ENCODE measurements at places on chromosomes 2 and 18.

DNA sequence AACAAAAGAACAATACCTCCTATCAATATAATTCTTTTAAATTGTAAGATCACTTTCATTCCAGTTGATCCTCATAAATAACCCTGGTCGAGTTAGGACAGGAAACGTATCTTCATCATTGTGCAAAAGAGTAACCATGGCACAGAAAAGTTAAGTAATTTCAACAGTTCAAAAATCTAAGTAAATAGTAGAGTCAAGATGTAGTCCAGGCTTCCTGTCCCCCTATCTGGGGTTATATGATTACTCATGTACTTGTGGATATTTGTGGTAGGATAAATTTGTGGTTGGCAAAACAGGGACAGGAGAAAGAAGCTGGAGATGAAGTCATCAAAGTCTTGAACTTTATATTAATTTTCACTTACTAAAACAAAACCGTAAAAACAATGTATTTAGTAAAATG lies 772.6 kb downstream of the TSN start:
- no peak for DNase-seq

- no peak for DNase-seq
These were observed 9.8 kb downstream of the RAB12 start for GRCh38 chr18:8619041-8619440.

- no peak for DNase-seq
These were observed 24.7 kb upstream of the AGAP1 start for GRCh38 chr2:235468978-235469655.

GRCh38 chr2:8002765-8003393 lies 679.0 kb upstream of the ID2 start:
- no peak for DNase-seq

All from NCI-H1092 (cell line).